ENCODE measurements at places on chromosomes 12 and 14.

- peak; percentile 22 for DNase-seq
Observed at GRCh38 chr14:69519204-69520100, 34.9 kb downstream of the PLEKHD1 start.

GRCh38 chr12:58765653-58766512, 154.4 kb downstream of the LRIG3 start:
- peak; percentile 83 for DNase-seq

DNA sequence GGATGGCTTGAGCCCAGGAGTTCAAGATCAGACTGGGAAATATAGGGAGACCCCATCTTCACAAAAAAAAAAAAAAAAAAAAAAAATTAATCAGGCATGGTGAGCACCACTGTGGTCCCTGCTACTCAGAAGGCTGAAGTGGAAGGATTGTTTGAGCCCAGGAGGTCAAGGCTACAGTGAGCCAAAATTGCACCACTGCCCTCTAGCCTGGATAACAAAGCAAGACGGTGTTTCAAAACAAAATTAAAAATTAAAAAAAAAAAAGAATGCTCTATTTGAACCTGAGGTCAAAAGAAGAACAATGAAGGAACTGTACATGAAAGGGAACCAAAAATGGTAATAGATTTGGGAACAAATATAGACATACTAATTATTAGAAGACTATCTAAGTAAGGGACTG, 40.4 kb downstream of the BMP4 start:
- DNase-seq: no peak

DNA sequence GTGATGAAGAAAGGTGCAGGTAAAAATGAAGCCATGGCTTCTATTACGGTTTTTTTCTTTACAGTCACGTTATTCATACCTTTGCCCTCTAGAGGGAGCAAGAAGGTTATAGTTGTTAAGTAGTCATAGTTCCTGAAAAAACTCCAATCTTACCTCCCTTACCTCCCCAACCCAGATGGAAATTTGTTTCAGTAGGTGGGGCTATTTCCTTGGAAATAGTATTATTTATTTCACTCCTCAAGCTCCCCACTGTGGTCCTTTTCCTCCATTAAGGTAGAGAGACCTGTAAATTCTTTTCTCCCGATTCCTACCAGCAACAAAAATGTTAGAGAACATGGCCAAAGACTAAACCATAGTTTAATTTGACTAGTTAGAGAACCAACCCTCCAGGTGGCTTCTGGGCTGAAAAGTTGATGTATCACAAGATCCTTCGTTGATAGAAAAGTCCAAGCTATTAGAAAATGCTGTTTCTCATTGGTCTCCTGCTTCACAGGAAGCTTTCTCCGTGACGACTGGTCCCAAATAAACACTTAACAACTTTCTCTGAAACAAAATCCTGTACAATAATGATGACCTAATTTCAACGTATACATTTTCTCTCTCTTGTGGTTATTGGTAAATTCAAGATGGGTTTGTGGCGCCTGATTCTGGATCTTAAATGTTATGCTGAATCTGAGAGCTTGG, 43.5 kb downstream of the TMX1 start:
- DNase-seq: peak; percentile 84

GRCh38 chr12:82474181-82474797, 116.0 kb downstream of the METTL25 start:
- no peak for DNase-seq

GRCh38 chr12:80567401-80567800, 123.4 kb downstream of the PTPRQ start:
- no peak for DNase-seq

DNA sequence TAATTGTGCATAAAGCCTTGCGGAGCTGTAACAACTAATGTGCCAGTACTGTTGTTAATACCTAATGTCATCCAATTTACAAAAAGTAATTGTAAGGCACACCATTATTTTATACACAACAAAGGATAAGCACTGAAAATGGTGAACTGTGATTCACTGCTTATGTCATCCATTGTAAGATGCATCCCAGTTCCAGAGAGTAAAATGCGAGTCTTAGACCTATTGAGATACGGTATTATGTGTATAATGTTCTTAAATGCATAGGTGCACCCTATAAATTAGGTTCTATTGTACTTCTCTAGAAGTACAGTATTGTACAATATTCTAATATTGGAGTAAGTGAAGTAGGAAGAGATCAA, 406 bp downstream of the PARP2 start:
- no peak for DNase-seq

GRCh38 chr14:60235440-60235839, 13.6 kb upstream of the PPM1A start:
- DNase-seq: no peak

DNA sequence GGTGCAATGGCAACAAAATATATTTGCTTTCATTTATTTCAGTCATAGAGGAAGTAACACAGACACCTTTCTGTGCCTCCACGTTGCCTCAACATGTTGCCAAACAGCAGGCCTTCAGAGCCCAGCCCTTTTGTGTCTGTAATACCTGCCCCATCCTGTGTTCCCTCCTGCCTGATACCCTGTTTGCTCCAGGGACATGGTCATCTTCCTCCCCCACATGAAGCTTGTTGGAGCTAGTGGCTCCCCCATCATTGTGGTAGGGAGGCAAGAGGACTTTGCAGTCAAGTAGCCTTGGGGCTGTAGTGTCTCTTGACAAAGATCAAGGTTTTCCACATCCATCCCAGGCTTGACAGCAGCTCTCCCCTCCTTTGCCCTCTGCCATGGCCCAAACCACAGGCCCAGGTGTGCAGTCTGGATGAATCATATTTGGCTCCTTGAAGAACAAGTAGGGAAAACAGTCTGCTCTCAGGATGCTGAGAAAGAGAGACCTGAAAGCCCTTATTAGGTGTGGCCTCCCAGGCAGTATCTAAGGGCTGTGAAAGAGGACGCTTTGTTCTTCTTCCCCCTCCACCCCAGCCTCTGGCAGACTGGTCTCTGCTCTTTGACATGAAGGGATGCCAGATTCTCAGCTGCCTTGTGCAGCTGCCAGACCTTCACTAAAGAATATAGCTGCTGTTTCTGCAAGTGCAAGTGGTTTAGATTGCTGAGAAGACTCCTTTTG, 329.0 kb downstream of the C12orf75 start:
- no peak for DNase-seq

DNA sequence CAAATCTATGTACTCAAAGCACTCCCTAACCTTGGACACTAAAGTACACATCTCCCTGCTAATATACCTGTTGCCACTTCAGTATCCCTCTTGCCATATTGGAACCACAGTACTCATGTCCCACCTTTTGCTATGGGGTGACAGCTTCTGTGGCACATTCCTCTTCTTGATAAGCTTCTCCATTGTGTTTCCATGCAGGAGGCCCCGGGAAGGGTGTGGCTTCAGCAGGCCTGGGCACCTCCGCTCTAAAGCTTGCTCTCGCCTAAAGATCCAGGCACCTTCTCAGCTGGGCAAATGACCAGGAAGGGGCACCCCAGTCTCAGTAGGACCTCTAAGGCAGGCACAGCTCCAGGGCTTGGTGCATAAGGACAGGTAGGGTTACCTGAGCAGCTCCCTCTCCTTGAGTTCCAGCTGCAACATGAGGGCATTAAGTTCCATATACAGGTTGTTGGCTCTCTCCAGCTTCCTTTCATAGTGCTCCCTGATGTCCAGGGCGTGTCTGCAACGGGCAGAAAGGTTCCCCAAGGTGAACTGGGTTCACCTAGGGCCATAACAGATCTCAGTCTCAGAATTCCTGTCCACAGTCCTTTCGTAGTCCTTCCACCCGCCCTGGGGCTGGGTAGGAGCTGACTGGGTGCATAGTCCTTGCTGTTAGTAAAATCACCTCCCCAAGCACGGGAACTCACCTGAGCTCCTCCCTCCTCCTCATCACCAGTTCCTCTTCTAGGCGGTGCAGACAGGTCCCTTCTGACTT, 15.9 kb downstream of the MAP3K12 start:
- no peak for DNase-seq

- no peak for DNase-seq
Observed at GRCh38 chr12:1419849-1420371, 174.5 kb downstream of the FBXL14 start.

- DNase-seq: no peak
Observed at GRCh38 chr14:99163446-99163845, 108.6 kb downstream of the BCL11B start.

DNA sequence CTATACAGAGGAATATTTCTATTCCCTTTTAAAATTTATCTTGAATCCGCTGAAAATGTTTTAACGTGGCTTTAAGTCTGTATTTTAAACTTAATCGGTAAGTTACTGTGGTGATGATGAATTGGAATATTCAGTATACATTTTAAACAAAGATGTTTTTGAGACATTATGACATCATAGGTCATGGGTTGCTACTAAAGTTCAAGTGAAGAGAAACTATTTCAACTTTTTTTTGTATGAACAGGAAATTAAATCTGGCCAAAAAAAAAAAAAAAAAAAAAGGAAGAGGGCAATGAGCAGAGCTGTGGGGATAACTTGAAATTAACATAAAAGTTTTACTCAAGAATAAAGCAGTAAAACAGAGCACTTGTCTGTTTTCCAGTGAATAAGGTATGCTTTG, 109.0 kb downstream of the PLEKHA5 start:
- DNase-seq: no peak

Data from NCI-H187 treated with DMSO at 0.1 percent for 48 hours (cell line).